ENCODE measurements at places on chromosomes 7 and 10.

DNA sequence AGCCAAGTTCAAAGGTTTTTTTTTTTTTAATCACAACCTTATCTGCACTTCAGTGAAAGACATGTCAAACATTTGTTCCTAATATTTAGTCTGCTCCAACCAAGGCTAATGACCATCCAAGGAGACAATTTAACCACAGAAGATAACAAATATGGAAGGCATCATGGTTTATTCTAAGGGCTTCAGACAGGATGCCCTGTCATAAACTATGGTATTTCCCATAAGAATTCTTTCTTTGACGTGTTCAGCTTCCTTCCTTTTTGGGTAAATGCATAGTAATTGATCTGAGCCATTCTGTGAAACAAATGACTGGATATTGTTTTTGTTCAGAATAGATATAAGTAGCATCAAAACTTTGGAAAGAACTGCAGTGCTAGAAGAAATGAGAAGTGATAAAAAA, 326.5 kb upstream of the AOAH start:
- DNase-seq = no peak

GRCh38 chr10:29005988-29006387, 282.9 kb upstream of the LYZL1 start:
- no peak for DNase-seq

DNA sequence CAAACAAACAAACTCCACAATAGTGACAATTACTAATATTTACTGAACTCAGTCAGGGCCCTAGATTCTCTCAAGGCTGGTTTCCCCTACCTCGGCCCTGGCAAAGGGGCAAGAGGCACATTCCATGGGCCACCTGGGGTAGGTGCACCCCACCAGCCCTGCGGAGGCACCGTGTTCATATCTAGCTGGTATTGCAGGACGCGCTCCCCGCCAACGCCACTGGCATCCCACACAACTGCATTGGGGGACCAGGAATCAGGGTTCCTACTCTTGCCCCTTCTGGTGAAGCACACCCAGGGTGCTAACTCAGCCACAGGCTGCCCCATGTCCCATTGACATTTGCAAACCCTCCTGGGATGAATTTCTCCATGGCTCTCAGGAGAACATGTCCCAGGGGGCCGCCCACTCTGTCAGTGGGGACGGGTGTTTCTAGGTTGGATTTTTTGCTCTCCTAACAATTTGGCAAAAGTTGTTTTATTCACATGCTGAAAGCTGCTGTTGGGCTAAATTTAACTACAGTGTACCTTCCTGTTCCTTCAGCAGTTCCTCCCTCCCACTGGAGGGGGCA, 76.7 kb downstream of the ZRANB1 start:
- no peak for DNase-seq

- no peak for DNase-seq
Measured at GRCh38 chr10:86176850-86177536, 189.6 kb downstream of the GRID1 start.

DNA sequence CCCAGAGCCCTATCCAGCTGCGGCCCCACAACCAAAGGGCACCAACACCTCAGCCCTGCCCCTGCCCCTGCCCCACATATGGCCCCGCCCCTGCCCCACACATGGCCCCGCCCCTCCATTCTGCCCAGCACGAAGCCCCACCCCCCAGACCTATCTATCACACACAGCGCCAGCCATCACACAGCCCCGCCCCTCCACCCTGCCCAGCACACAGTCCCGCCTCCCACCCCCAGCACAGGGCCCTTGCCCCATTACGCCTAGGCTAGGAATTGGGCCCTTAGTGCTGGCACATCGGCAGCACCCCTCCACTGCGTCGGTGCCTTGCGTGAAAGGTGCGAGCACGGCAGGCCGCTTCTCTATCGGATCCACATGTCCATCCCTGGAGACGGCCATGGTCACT, 126.8 kb downstream of the MAD1L1 start:
- DNase-seq = no peak

DNA sequence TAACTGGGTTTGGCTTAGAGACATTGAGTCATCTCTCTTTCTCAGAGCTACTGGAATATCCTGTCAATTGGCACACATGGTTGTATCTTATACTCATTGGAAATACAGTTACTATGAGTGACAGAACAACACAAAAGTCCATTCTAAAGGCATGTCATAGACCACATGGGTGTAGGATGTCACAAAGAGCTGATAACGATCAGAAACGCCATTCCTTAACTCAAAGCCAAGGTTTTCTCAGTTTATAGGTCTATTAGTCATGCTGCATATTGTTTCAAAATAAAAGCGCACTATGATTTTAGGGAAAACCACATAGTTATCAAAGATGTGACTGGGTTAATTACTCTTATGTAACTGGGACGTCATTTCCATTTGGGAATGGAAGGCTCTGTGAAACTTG, 147.2 kb upstream of the FAM171A1 start:
- peak; percentile 11 for DNase-seq

- no peak for DNase-seq
Measured at GRCh38 chr7:138316421-138317043, 143.5 kb upstream of the TRIM24 start.

- no peak for DNase-seq
Measured at GRCh38 chr7:159139639-159140038, 5.0 kb downstream of the VIPR2 start.

GRCh38 chr7:29377718-29378117, 183.1 kb downstream of the CHN2 start:
- no peak for DNase-seq

GRCh38 chr7:25244254-25245033, 16.2 kb upstream of the NPVF start:
- DNase-seq = no peak

- DNase-seq = no peak
Measured at GRCh38 chr7:116211913-116212596, 1.7 kb downstream of the TES start.

- no peak for DNase-seq
Measured at GRCh38 chr7:962401-963081, 8.1 kb upstream of the ADAP1 start.

DNA sequence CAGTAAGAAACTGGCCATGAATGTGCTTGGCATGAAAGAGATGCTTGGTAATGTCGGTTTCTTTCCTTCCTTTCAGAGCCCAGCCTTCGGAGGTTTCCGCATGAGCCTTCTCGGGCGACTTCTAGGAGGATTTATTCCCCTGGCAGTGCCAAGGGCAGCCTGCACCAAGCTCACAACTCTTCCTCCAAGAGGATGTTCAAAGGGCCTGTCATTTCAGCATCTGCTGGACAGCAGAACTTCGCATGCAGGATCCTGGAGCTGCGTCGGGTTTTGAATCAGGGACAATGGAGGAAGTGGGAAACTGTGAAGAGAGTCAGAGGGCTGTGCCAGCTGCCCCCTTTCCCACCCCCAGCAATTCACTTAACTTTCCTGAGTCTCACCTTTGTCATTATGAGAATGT, 21.3 kb downstream of the GOLGA7B start:
- DNase-seq = no peak

GRCh38 chr10:130227883-130228282, 91.7 kb downstream of the GLRX3 start:
- DNase-seq = no peak

DNA sequence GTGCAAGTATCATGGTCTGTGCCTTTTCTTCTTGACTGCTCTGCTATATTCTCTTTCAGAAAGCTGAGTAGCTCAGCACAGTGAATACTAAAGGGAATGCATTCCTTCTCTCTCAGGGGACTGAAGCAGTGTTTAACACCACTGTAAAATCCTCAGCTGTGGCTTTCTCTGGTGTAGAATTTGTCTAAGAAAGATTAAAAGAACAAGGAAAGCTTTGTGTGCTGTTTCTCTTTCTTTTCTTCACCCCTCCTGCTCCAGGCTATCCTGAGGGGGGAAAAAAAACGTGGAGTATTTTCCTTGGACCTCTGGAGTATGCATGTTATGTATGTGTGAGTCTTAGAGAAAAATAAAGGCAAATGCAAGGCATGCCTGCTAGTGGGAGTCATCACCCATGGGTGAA, 383.9 kb downstream of the AUTS2 start:
- DNase-seq = no peak

DNA sequence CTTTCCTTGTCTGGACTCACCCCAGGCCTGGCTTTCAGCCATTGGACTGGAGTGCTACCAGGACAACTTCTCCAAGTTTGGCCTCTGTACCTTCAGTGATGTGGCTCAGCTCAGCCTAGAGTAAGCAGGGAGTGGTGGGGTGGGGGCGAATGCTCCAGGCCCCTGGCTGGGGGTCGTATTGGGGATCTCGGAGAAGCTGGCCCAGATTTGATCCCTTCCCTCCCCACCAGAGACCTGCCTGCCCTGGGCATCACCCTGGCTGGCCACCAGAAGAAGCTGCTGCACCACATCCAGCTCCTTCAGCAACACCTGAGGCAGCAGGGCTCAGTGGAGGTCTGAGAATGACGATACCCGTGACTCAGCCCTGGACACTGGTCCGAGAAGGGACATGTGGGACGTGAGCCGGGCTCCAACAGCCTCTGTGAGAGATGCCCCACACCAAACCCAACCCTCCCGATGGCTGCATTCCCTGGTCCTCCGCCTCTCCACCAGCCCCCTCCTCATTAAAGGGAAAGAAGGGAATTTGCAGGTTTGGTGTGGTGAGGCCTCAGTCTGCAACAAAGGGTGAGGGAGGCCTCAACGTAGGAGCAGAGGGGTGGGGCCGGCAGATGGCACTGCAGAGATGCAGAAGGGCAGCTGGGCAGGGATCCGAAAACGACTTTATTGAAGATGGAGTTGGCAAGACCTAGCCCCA, 14.8 kb downstream of the TRPV6 start:
- no peak for DNase-seq

DNA sequence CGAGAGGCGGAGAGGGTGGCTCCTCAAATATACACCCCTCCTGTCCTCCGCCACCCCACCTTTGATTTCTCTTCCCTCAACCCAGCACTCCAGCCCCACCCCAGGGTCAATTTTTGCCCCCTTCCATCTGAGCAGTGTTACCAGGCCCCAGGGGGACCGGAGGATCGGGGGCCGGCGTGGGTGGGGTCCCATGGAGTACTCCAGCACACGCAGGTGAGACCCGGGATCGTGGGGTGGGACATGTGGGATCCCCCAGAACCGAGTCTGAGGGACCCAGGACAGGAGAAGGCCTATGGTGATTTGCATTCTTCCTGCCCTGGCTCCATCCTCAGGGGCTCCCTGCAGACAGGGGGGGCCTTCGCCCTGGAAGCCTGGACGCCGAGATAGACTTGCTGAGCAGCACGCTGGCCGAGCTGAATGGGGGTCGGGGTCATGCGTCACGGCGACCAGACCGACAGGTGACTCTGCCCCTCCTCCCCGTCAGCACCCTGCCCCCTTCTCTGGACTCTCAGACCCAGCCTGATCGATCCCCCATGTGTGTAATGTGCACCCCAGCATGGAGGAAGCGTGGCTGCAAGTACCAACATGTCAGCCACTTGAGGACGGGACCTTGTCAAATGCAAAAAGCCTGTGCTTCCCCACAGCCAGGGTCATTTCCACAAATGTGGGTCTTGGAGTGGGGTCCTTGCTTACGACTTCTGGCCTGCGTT, 744 bp downstream of the TRIP6 start:
- DNase-seq = no peak

GRCh38 chr7:74280985-74281384, 8.2 kb upstream of the CLIP2 start:
- no peak for DNase-seq

DNA sequence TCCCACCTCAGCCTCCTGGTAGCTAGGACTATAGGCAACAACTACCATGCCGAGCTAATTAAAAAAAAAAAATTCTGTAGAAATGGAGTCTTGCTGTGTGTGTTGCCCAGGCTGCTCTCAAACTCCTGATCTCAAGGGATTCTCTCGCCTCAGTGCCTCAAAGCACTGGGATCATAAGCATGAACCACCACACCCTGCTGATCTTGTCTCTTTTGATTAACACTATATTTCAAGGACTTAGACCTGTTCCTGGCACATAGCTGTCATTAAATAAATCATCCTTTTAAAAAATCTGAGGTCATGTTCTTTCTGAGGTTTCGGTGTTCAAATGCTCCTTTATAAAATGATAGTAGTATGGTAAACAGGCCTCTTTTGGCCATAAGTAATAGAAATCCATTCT, 4.8 kb downstream of the PALS2 start:
- no peak for DNase-seq

DNA sequence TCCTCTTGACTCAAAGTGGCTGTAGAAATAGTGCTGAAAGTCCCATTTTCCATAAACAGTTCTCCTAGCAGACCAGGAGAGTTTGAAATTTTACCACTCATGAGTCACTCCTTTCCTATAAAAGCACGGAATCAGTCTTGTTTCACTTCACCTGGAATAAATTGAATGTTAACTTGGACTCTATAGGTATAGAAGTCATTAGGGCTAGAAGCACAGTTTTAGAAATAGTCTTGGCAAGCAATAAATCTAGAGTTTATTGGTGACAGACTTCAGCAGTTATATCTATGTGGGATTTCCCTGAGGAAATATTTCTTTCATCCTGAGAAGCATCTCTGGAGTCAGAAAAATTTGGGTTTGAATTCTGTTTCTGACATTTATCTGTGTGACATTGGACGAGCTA, 212.4 kb downstream of the RNLS start:
- DNase-seq = no peak

DNA sequence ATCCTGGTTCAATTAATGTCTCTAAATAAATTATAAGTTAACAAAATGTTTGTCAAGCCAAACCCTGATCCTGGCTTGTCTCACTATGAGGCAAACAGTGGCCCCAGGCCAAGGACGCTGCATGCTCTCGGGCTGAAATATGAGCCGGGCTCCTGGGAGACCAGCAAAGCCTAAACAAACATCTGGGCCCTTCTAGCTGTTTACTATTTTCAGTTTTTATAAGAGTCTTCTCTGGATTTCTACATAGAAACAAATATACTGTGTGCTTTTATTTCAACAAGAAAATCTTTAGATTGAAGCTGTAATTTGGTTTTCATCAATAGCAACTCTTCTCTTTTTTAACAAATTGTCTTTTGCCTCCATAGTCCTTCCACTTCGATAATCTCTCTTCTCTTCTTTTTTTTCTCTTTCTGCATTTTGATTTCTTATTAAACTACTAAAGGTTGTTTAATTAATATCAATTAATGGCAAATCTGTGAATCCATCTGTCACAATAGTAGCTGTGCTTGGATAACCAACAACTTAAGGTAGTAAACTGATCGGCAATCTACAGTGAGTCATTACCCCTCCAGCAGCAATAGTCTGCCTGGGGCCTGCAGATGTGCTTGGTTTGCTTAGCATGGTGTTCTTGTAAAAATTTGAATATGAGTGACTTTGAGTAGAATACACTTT, 83.3 kb upstream of the DNAJC1 start:
- DNase-seq = peak; percentile 87

DNA sequence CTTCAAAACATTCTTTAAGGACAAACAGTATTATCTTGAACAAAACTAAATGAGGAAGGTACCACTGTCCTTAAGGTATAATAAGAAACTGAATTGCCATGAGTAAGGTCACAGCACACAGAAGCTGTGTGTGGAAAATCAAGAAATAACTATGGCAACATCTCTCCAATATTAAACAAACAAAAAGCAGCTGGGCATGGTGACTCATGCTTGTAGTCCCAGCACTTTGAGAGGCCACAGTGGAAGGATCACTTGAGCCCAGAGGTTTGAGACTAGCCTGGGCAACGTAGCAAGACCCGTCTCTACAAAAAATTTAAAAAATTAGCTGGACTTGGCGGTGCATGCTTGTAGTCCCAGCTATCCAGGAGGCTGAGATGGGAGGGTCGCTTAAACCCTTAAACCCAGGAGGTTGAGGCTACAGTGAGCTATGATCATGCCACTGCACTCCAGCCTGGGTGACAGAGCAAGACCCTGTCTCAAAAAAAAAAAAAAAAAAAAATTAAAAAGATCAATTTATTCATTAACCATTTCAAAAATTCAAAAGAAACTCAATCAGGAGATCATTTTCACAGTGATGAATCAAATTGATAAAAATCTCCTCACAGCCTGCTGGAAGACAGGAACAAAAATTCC, 195.4 kb downstream of the SKIDA1 start:
- peak; percentile 47 for DNase-seq

- DNase-seq = no peak
Measured at GRCh38 chr10:1316809-1317143, 260.6 kb downstream of the WDR37 start.
